ENCODE measurements at places on chromosomes 11 and 22.
A peak's percentile ranks its signal among the peaks of the same experiment; 100 is the strongest.

DNA sequence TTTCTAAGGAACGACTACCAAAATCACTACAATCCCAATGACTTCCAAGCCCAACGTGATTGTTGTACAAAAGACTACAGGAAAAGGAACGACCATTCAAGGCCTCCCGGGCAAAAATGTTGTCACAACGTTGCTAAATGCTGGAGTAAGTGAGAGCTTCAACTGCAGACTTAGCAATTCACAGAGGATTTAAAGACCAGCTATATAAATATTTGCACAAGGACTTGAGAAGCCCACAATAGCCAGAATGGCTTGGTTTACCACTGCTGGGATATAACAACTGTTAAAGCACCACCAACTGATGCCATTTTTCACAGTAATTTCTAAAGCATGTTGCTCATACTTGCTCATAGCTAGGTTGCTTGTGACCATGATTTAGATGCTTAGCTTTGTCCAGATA is 78.3 kb downstream of the EMSY start:
- DNase-seq = peak; percentile 18

DNA sequence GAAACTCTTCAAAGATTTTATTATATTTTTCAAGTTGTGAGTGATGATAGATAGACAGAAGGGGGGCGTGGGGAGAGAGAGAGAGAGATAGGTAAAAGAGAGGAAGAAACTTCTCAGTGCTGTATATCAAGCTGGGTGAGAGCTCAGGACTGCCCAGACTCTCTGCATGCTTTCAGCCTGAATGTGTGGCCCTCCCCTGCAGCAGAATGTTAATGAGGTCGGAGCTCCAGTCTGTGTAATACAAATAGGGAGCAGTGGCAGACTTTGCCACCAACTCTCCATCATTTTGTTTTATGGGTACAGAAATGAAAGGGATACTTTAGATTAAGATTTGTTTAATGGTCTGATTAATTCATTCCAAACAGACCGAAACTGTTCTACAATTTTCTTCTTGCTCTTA is 752.8 kb downstream of the OPCML start:
- no peak for DNase-seq

GRCh38 chr11:22340701-22341587 is 2.8 kb downstream of the SLC17A6 start:
- DNase-seq = no peak

- DNase-seq = no peak
Measured at GRCh38 chr22:32308934-32309333, 48.7 kb upstream of the RFPL3 start.

DNA sequence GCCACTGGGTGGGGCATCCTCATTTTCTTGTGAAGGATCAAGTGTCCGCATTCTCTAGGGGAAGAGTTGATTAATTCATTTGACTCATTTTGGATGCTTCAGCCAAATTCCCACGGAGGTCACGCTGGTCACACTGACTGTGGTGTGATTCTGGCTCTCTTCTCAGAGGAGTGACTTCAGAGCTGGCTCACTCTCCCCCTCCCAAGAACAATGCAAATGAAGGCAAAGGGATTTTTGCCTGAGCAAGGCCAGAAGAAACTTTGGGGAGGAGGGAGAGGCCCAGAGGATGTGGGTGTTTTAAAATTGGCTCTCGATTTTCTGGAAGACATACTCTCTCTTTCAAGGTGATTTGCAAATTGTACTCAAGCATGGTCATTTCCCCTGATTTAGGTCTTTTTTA is 51.1 kb upstream of the LMO2 start:
- no peak for DNase-seq

DNA sequence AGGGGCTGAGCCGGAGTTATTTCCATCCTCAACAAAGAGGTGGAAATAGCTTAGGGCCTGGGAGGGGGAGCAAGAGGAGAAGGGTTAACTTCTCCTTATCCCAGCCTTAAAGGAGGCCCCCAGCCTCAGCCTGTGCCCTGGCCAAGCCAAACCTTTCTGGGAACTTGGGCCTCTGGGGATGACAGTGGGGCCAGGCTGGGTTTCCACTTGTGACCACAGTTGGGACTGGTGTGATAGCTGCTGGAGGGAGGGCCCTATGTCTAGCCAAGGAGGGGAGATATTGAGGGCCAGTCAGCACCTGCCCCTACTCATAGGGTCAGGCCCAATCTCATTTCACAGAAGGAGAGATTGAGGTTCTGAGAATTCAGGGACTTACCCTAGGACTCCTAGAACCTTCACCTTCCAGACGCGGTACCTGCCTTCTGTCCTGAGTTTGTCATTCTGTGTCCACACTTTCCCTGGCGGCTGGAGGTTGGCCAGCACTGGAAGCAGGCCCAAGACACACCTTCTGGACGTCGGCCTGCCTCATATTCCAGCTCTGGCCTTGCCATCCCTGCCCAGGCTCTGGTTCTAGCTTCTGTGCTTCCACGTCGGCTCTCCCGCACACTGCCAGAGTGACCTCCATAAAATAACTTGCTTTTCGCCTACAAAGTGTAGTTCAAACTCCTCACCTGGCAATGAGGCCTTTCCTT is 3.1 kb downstream of the RELT start:
- DNase-seq = no peak

- DNase-seq = no peak
Measured at GRCh38 chr22:43011079-43011478, 3.9 kb downstream of the PACSIN2 start.

GRCh38 chr11:125516245-125516644 is 20.2 kb upstream of the FEZ1 start:
- no peak for DNase-seq

DNA sequence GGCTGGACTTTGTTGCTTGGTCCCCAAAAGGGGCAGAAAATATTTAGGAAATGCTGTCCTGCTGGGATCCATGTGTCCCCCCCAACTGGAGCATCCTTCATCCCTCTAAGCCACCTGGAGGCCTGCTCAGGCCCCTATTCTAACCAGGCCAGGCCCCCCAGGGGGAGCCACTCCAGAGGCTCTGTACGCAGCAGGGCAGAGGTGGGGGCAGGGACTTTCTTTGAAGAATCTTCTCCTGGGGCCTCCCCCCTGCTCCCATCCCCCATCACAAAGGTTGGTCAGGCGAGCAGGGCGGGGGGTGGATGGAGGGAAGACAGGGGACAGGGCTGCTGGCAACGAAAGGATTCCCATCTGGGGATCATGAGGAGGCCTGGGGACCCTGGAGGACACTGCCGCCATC is 170.8 kb downstream of the MN1 start:
- no peak for DNase-seq

DNA sequence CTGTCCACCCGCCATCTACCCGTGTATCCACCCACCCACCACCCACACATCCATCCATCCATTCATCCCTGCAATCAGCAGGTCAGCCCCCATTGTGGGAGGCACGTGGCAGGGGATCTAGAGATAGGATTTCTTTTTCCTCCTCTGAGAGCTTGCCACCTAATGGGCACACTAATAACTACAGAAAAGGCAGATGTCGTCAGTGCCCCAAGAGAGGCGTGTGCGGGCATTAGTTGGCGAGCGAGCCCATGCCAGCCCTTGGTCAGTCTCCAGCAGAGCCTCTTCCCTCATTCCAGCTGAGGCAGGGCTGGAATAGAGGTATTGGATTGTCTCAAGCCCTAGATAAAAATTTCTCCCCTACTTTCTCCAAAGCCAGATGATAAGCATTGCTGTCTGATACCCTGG is 9.7 kb downstream of the USP2 start:
- DNase-seq = peak; percentile 37

DNA sequence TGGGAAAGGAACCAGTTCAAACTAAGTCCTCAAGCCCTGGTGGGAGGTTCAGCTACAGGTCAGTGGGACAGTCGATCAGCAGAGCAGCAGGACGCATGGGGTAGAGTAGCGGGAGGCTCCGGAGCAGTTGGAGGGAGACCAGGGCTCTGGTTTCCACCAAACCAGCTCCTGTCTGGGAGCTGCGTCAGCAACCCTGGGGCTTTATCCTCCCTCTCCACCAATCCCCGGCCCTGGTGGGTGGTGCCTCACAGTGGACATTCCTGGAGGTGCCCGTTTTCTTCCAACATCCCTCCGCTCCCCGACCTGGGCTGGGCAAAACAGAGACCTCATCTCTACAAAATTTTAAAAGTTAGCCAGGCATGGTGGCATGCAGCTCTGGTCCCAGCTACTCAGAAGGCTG is 32.4 kb downstream of the ZNF195 start:
- no peak for DNase-seq

DNA sequence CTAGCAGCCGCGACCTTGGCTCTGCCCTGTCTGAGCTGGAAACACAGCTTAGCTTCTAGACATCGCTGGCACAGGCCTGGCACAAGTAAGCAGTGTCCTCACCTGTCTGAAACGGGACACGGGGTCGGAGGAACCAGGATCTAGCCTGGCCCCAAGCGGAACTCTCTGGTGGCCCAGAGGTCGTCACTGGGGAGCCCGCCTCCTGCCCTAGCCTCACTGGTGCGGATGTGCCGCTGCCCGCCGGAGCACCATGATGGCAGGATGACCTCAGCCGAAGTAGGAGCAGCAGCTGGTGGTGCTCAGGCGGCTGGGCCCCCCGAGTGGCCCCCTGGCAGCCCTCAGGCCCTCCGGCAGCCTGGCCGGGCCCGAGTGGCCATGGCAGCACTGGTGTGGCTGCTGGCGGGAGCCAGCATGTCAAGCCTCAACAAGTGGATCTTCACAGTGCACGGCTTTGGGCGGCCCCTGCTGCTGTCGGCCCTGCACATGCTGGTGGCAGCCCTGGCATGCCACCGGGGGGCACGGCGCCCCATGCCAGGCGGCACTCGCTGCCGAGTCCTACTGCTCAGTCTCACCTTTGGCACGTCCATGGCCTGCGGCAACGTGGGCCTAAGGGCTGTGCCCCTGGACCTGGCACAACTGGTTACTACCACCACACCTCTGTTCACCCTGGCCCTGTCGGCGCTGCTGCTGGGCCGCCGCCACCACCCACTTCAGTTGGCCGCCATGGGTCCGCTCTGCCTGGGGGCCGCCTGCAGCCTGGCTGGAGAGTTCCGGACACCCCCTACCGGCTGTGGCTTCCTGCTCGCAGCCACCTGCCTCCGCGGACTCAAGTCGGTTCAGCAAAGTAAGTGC is 871 bp downstream of the SLC35E4 start:
- DNase-seq = peak; percentile 22

DNA sequence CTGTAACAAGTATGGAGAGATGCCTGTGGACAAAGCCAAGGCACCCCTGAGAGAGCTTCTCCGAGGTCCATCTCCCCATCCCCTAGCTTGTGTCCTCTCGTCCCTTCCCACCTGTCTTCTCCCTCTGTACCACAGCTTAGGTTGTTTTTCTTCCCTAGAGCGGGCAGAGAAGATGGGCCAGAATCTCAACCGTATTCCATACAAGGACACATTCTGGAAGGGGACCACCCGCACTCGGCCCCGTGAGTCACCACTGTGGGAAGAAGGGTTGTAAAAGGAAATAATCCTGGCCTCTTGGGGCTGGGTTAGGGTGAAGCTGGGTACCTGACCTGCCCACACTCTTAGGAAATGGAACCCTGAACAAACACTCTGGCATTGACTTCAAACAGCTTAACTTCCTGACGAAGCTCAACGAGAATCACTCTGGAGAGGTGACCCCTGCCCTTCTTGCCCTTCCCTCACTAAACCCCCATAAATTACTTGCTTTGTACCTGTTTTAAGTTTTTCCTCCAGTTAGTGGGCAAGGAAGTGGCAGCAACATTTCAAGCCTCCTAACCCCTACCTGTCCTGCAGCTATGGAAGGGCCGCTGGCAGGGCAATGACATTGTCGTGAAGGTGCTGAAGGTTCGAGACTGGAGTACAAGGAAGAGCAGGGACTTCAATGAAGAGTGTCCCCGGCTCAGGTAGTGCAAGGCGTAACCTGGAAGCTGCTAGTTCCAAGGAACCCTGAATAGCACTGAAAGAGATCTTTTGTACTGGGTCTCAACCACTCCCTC is 3.1 kb downstream of the TAF10 start:
- DNase-seq = no peak

GRCh38 chr11:30326114-30326778 is 3.3 kb downstream of the ARL14EP start:
- no peak for DNase-seq

- DNase-seq = no peak
Measured at GRCh38 chr22:31339148-31339832, 6.9 kb downstream of the PATZ1 start.

DNA sequence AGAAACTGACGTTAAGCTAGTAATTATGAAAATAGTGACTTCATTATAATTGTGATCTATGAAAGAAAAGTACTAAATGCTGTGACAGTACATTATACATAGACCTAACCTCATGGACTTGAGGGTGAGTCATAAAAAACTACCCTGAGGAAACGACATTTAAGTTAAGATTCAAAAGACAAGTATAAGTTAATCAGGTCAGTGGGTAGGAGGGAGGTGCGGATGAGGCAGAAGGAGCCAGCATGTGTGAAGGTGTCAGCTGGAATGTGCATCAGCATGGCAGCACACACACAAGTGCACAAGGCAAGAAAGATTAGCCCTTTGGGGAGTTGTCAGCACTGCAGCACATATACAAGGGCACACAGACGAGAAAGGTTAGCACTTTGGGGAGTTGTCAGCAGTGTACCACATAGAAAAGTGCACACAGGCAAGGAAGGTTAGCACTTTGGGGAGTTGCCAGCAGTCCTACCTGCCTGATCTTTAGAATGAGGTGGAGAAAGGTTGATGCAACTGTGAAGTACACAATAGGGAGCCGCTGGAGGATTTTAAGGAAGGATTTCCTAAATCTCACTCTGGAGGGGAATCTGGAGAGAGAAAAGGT is 31.6 kb upstream of the CAVIN3 start:
- DNase-seq = no peak

GRCh38 chr11:30143098-30143705 is 87.6 kb upstream of the FSHB start:
- DNase-seq = peak; percentile 39
